ENCODE measurements at places on chromosomes 6 and 20. TPM values are rescaled to one million over a fixed set of nuclear protein-coding genes. Genes with fewer than 3 reads are reported as not detected.

The TMEM200A gene
- 24.6 TPM for total RNA-seq

The TMEM14C gene
- 77.2 TPM for total RNA-seq

The ADISSP gene
- 19.8 TPM for total RNA-seq

The FHL5 gene
- 3.4 TPM for total RNA-seq

The SMLR1 gene
- not detected for total RNA-seq

The PLCG1 gene
- 58.0 TPM for total RNA-seq

The PLAGL2 gene
- total RNA-seq, result 13.4 TPM

The KCNB1 gene
- 0.24 TPM for total RNA-seq

The COL12A1 gene
- total RNA-seq, result 5.5 TPM

The LY86 gene
- total RNA-seq, result 2.3 TPM
